ENCODE measurements at places on chromosomes 1 and 21. TPM values are rescaled to one million over a fixed set of nuclear protein-coding genes. Genes with fewer than 3 reads are reported as not detected.

The SLC30A2 gene
- not detected for total RNA-seq

The RGS8 gene
- 1.8 TPM for total RNA-seq

The KCNC4 gene
- total RNA-seq: 4.5 TPM

- no peak overlapping the region for H3K4me3 ChIP-seq
- H3K36me3 ChIP-seq: no peaks in the 10 kb centered on the region
- peak; percentile 62 for DNase-seq
- H3K27me3 ChIP-seq: peaks cover 51% of the 10 kb centered on the region
- no peak overlapping the region for H3K27ac ChIP-seq
These were observed 54.9 kb downstream of the DMRTA2 start for GRCh38 chr1:50368179-50369007.
